NCI-H1417 (cell line): ENCODE measurements at places on chromosomes 7 and 10.

- DNase-seq, result no peak
These were observed 9.6 kb downstream of the GDF10 start for GRCh38 chr10:47309408-47310089.

DNA sequence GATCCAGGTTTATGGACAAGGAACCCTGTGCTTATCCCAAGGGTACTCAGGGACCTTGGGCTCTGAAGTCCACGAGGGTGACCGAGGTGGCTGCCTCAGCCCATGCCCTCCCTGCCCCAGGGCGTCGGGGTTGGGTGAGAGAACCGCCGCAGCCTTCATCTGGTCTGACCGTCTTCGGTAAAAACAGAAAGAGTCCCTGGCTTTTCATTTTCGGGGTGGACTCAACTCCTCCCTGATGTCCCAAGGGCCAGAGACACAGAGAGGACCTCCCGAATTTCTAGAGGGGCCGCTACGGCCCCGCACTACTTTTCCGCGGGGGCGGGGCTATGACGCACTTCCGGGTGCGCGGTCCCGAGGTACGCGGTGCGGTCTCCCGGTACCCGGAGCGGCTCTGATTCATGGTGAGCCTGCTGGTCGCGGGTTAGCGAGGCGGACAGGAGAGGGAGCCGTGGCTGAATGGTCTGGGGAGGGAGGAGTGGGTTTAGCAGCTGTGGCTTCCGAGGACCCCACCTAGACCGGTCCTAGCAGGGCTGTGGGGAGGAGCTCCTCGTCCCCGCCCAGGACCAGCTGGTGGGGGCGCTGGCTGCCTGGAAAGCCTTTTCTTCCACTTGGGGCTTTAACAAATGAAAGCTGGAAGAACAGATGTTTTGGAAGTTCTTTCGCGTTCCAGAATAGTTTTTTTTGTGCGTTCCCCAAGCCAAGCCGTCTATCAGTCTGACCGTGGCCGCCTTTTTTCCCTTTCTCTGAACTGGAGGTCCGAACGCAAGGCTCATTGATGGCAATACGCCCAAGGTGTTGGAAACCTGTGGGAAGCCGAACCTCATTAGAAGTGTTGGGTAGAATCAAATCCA lies at the start of gene ZSCAN21:
Gene ZSCAN21 (plus strand): TSS at position 334 of the 851 bp plus-strand sequence. CDS start 7,233 bp downstream, outside the sequence.
- DNase-seq, result peak; percentile 91

GRCh38 chr10:86225103-86225782 lies 141.4 kb downstream of the GRID1 start:
- no peak for DNase-seq

DNA sequence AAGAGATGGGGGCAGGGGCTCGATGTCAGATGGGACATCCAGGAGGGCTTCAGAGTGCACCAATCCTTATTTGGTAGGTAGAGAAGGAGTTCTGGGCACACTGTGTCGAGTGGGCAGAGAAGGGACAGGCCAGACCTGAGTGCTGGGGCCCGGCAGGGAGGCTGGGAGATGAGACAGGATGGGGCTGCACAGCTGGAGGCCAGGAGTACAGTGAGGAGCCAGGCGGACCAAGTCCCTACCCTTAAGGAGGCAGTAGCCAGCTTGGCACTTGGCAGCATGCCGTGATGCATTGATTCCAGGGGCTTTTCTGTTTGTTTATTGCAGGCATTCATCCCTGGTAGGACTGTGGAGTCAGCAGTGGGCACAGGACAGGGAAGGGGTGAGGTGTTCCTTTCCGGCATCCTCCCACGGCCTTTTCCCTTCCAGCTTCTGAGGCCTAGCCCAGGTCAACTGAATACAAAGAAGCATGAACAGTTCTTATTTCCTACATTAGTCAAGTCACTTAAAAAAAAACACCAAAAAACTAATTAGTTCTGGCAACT lies 168.8 kb upstream of the CDCA7L start:
- no peak for DNase-seq

GRCh38 chr10:100963826-100964225 lies 5.5 kb upstream of the SEMA4G start:
- DNase-seq, result no peak

GRCh38 chr10:80487791-80488538 lies 33.9 kb downstream of the TSPAN14 start:
- DNase-seq, result no peak

DNA sequence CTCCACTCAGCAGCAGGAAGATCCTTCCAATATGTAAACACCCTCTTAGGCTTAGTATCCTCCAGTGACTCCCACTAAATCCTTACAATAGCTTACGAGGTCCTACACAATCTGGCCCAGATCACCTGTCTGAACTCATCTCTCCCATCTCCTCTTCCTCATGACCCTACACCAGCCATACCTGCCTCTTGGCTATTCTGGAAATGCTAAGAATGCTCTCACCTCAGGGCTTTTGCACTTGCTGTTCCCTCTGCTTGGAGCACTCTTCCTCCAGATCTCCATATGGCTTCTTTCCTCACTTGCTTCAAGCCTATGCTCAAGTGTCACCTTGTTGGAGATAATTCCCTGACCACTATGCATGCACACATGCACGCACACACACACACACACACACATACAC lies 50.8 kb upstream of the FRMD4A start:
- no peak for DNase-seq

DNA sequence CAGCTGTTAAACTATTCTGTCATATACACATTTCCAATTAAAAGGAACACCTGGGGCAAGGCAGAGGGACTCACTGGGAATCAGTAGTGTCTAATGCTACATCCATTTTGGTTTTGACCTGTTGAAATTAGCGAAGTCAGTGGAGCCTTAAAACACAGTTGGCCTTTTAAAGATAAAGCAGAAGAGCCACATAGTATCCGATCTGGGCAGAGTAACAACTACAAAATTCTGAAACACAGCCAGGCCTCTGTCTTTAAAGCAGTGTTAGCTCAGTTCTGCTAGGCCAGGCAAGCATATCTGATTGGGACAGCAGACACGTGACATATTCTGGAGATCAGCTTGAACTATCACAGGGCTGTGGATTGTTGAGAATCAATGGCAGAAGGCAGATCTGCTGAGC lies 117.5 kb upstream of the WNT16 start:
- no peak for DNase-seq
